NCI-H1092 (cell line): ENCODE measurements at places on chromosomes 3 and 15.

- DNase-seq: no peak
Measured at GRCh38 chr3:143430568-143430967, 311.0 kb downstream of the CHST2 start.

DNA sequence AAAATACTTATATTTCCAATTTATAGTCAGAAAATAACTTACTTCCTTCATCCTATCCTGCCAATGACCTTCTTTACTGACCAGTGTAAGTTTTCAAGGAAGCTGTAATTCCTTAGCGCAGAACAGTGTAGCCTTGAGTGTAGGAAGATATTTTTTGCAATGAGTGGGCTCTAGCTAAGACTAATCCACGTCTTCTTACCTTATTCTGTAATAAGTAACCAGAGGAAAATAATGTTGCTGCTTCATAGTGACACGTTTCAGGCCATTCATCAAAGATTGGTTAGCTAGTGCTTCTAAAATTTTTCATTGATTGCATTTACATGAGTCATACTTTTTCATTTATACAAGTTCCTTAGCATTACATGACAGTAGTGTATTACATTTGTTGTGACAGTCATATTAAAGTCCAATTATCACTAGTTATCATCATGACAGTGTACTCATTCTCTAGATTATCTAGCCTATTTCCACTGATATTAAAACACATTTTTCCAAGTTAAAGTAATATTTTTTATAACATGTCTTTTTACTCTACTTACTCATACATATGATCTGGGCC lies 403.8 kb upstream of the EPHA3 start:
- no peak for DNase-seq

GRCh38 chr3:185629554-185630181 lies 43.6 kb downstream of the SENP2 start:
- no peak for DNase-seq

DNA sequence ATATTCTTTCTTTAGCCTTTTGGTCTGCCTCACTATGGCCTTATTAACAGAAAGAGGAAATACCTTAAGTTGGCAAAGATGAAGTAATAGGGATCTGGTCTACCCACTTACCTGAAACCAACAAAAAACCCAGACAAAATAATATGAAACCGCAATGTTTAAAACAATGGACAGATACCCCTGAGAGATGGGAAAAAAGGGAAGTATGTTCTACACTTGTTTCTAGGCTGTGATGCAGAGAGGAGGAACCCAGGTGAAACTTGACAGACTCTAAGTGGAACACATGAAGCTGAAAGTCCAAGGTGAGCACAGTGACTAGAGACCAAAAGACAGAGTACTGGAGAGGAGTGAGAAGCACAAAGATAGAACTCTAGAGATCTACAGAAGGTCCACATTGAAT lies 78.4 kb downstream of the NR2E3 start:
- DNase-seq: no peak

DNA sequence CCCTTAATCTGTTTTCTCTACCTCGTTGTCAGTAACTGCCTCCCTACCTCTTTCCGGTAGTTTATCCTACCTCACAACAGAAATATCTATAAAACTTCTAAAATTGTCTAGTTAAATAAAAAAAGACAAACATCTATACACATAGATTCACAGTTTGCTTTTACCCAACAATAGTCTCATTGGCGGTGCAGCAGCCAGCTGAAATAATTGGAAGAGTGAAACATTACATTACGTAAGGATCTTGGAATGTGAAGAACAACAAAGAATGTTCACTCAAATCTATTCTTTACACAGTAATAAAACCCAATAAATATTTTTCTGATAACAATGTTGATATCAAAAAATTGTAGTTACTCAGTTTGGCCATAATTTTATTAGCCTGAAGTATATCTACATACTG lies 115.5 kb upstream of the ARPP21 start:
- DNase-seq: no peak

DNA sequence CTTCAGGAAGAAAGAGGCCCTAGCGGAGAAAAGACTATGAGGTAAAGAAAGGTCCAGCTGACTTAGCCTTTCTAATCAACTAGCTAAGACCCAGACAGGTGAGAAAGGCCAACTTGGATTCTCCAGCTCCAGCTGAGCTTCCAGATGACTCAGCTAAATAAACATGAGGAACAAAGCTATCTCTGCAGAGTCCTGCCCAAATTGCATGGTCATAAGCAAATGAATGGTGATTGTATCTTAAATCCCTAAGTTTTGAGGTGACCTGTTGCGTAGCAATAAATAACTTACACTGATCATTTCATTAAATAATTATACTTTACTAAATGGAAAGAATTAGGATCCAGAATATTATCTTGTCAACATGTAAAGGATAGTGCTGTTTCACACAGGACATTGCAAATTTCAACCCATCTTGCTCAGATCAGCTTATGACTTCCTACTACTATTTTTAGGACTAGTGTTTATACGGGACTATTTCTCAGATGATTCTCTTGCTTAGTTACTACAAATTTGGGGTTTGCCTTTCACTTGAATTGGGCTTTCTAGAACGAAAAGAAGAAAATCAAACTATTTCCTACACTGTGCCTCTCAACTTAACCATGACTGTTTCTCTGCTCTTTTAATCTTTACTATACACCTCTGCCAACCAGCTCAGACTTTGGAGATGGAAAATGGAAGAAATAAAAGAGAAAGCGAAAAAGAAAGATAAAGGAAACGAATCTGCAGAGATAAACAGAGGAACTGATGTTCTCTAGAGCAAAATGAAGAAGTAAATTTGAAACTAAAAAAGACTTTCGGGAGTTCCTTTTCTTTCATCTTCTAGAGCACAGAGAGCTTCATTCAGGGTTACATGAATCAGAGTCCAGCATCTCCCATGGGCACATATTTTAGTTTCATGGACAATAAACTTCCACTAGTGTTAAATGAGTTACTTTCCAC lies 6.6 kb upstream of the ADGRG7 start:
- no peak for DNase-seq

DNA sequence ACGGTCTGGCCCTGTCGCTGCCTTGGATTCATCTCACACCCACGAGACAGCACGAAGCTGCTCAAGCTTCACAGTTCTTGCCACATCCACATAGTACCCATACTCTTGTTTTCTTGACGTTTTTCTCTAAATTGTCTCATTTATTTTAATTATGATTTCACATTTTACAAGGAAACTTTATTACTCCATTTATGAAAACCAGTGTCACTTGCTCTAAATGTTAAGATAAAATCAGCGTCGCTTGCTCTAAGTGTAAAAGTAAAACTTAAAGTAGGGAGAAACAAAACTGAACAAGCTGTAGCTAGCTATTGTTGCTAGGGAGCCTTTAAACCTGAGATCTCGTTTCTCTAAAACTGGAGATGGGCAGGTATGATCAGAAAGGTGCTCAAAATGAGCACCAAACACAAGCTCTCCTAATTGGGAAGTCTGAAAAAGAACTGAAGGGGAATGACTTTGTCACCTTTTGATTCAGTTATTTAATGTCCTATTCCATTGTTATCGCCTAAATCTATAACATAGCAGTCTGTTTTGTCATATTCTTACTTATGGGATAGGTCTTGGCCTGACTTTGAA lies 680 bp downstream of the IFT122 start:
- no peak for DNase-seq

GRCh38 chr3:141368925-141369794 lies 856 bp downstream of the ZBTB38 start:
- DNase-seq: no peak

- DNase-seq: no peak
Measured at GRCh38 chr3:114071786-114072185, 15.2 kb downstream of the QTRT2 start.

DNA sequence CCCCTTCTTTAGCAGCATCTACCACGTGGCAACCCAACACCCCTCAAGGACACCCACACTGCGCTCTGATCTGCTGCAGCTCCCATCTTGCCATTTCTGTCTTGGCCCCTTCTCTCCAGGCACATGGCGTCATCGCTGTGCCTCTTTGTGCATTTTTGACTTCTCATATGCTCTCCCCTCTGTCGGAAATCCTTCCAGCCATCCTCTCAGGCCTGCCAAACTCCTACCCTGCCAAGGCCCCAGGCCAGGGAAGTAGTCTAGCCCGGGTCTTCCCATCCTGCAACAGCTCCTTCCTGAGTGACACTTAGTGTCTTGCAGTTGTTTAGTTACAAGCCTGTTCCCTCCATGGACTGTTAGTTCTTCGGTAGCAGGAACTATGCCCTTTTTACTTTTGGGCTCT lies 34.0 kb upstream of the CTXND1 start:
- DNase-seq: no peak

DNA sequence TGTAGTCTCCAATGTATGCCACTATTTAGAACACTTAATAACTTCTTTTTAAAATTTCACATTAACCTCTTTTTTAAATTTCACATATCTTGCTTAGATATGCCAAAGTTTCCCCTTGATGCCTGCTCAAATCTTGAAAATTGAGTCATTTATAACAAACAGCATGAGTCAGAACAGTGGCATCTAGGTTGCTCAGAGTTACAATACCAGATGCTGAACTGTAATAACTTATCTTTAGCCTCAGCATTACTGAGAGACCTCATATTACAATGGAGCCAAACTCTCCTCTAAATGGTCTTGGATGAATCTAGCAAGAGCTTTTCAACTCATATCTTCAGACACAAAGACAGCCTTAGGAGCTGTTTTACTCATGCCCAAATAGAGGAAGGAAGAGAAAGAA lies 439.3 kb upstream of the ARPP21 start:
- no peak for DNase-seq

GRCh38 chr3:98829246-98829832 lies 66.2 kb downstream of the ST3GAL6 start:
- no peak for DNase-seq

- DNase-seq: no peak
Measured at GRCh38 chr15:92430069-92430440, 36.4 kb downstream of the ST8SIA2 start.

DNA sequence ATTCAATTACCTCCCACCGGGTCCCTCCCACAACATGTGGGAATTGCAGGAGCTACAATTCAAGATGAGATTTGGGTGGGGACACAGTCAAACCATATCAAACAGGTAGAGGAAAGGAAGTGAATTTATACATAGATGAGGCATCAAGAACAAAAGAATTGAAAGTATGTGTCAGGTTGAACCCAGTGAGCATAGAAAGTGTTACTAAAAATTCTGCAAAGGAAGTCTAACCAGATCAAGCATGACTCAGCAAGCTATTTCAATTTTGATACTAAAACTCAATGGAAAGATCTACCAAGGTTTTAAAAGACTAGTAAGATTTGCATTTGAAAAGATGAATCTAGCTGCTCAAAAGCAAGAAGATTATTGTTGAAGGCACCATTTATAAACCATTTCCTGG lies 323.0 kb downstream of the ROBO2 start:
- DNase-seq: no peak

DNA sequence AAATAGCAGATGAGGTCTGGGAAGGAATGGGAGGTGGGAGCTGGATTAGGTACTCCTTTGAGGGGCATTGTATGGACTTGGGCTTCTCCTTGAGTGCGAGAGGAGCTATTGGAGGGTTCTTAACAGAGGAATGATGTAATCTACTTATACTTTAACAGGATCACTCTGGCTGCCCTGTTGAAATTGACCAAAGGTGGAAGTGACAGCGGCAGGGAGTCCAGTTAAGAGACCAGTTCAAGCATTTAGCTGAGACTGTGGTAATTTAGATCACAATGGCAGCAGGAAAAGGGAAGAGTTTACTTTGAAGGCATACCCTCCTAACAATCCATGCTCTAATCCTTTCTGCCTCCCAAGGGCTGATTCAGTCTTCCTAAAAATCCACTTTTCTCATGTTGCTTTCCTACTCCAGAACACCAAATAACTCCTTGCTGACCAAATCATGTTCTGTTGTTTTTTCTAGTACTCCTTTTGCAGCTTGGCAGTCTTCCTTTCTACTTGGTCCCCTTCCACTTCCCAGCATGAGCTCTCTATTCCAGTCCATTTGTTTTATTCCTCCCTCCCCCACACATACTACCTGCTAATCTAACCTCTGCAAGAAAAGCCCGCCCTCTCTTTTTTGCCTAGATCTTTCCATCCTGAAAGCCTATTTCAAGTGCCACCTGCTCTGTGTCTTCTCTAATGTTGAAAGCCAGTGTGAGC lies 139.4 kb downstream of the NECTIN3 start:
- DNase-seq: no peak

DNA sequence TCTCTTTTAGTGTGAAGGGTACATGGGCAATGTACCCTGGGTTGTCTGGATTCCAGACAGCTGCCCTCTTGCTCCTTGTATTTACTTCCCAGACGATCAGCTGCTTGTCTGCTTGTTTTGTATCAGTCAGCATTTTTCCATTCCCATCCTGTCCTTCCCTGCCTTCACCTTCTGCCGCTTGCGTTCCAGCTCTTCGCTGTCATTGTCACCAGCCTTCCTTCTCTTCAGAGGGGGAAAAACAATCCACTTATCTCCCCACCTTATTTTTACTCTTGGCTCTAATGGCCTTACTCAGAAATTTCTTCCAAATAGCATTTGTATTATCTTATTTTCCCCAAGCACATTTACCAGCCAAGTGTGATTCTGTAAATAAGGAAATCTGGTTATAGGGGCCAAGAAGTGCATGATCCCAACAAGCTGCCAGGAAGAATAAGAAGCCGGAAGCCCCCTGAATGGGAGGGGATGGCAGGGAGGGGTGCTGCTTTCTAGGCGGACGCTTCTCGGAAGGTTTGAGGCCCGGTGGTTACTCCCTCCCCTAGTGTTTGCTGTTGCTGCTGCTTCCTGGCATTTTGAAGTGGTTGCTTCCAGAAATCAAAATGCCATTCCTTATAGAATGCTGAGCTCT lies 497.6 kb downstream of the NTRK3 start:
- no peak for DNase-seq

DNA sequence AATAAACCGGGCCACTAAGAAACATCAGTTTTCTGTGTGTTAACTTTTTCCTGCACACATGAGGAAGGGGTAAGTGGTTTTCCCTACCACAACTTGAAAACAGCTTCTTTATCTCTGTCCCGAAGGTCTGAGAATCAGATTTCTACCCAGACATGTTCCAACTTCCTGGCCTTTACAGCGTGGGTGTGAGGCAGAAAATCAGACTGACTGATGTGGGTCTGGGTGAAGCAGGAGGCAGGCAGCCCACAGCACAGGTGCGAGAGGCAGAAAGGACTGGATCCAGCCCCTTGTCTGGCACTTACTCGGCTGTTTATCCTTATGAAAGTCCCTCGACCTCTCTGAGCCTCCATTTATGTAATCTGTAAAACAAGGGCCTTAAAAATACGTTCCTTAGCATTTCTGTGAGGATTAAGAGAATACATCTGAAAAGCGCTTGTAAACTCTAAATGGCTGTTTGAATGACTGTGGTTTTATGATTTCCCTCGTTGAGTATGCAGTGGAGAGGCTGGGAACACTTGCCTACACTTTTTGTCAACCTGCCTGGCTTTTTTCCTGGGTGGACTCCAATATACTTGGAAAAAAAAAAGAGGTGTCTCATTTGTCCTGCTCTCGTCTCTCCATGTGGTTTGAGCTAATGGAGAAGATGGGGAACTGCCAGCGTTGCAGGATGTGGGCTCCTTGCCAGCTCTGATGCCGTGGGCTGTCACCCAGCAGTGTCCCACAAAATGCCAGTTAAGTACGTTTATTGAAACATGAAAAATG lies 3.1 kb downstream of the AGBL1 start:
- DNase-seq: no peak

GRCh38 chr3:194617827-194618226 lies 15.4 kb downstream of the TMEM44 start:
- no peak for DNase-seq

GRCh38 chr3:8603115-8603710 lies 41.4 kb downstream of the SSUH2 start:
- peak; percentile 1 for DNase-seq

GRCh38 chr15:40787344-40787841 lies 17.6 kb downstream of the C15orf62 start:
- no peak for DNase-seq

- DNase-seq: no peak
Measured at GRCh38 chr3:61858054-61858453, 296.7 kb downstream of the PTPRG start.

GRCh38 chr3:52696830-52697631 lies 8.6 kb downstream of the GLT8D1 start:
- DNase-seq: no peak
